NCI-H82 (cell line): ENCODE measurements at places on chromosomes 5 and 9.

GRCh38 chr5:170275376-170275994 lies 22.1 kb downstream of the LCP2 start:
- DNase-seq, result no peak

- no peak for DNase-seq
These were observed 483.3 kb downstream of the DMAC1 start for GRCh38 chr9:7316166-7316795.

GRCh38 chr5:66860199-66860975 lies 264.2 kb downstream of the MAST4 start:
- DNase-seq, result no peak

- no peak for DNase-seq
These were observed 8.5 kb downstream of the OSTF1 start for GRCh38 chr9:75096796-75097195.

DNA sequence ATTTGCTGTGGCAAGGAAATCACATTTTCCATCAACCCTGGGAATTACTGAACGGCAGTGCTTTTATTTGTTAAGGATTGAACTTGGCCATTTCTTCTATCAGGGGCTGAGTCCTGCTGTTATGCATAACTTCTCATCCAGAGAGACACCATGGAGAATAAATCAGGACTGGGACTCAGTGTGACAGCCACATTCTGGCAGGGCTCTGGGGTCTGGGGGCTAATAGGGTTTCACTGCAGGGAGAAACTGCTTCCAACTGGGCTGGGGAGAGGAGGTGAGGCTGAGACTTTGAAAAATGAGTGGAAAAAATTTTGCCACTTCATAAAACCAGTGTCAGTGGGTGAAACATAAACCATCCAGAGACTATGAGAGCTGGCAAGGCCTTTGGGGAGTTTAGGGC lies 95.7 kb upstream of the ALDH1B1 start:
- DNase-seq, result no peak

DNA sequence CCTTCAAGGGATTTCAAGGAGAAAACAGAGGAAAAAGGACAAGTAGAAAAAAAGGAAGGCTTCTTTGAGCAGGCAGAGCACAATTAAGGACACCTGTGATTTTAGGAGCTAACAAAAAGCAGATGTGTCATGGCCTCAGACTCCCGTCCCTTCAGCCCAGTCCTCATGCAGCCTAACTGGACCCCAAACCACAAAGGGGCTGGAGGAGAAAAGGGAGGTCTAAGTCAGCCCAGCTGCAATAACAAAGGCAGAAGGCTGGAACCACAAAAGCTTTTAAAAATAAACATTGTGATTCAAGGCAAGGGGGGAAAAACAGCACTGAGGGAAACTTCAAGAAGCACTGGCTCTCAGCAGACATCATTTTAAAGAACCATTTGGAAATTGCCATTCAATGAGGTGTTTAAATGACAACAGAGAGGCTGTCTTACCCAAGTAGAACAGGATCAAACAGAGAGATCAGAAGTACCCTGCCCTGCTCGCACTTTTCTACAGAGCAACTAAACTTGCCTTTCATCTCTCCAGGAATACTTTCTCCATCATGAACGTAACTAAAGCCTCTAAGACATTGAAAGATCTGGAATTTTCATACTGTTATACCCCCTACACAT lies 89.3 kb downstream of the SEMA5A start:
- DNase-seq, result no peak

DNA sequence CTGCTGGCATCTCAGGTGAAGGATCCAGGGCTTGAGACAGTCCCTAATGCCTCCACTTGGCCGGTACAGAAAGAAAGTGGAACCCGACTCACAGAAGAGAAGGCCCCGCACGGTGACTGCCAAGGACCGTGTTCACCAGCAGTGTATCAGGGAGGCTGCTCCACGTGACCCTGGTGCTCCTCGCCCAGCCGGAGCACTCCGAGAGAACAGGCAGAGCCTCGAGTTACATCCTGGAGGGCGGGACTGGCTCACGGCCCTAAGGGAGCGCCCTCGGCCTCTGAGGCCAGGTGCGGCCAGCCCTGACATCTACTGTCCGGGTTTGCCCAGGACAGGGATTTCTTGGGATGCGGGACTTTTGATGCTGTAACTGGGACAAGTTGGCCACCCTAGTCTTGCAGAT lies 104.0 kb upstream of the SARDH start:
- DNase-seq, result no peak

GRCh38 chr5:52892242-52892878 lies 96.8 kb upstream of the ITGA2 start:
- no peak for DNase-seq

- DNase-seq, result no peak
These were observed 42.5 kb downstream of the KLHL3 start for GRCh38 chr5:137693307-137693950.

DNA sequence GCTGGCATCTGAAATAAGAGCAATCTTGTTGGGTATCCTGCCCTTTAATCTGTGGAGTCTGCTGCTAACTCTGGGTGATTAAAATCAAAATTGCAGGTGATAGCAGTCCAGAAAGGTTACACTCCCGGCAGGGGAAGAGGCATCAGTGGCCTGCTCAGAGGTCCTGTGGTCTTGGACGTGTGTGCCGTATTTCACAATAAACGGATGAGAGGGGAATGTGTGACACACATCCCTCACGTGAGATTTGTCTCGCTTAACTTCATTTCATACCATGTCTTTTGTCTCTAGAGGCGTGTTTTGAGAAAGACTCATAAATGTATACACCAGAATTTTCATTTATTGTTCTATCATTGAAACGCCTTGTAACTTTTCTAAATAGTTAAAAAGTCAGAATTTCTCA lies 36.6 kb downstream of the FAM240B start:
- no peak for DNase-seq

- no peak for DNase-seq
These were observed 87.6 kb downstream of the ANKRD55 start for GRCh38 chr5:56145511-56145910.

DNA sequence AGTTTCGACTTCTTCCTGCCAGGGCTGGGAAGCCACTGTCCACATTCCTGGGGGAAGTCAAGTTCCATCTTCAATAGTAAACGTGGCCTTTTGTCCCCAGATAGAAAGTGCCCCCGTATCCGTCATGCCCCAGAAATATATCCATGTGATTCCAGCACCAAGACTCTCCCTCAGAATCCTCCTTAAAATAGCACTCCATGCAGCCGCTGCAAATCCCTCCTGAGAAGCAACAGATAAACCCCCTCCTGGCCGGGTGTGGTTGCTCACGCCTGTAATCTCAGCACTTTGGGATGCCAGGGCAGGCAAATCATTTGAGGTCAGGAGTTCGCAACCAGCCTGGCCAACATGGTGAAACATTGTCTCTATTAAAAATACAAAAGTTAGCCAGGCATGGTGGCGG lies 126.1 kb downstream of the OLFM1 start:
- no peak for DNase-seq

DNA sequence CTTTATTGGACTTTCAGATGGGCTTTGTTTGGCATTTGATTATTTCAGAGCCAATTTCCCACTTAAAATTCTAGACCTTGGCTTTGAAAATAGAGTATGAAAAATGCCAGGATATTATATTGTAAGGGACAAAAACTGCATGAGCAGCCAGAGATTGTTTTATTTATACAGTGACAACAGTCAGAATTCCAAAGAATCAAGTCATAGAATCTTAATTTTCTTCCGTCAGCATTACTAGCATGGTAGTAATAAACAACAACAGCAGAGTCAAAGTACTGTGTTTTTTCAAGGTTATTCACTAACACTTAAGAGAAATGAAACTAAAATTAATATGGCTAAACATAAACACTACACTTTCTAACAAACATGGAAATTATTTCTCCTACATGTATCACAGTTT lies 52.2 kb downstream of the MLLT3 start:
- no peak for DNase-seq

GRCh38 chr5:81850501-81851357 lies 99.8 kb upstream of the SSBP2 start:
- DNase-seq, result peak; percentile 28

GRCh38 chr5:159286420-159287035 lies 23.4 kb downstream of the UBLCP1 start:
- DNase-seq, result peak; percentile 74

DNA sequence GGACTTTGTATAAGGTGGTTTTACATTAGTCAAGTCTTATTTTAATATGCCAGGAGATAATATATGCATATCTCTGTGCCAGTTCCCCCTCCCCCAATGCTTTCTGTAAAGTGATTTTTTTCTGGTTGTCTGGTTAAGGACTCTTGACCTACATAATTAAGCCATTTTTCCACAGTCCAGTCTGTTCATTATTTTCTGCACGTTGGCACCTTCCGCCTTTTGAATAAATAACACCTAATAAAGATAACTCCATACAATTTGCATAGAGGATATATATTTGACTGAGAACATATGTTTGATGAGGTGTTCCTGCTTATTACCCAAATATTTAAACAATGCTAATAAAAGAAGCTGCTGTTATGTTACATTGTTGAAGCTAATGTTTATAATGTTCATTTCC lies 320.9 kb downstream of the DMAC1 start:
- DNase-seq, result no peak

GRCh38 chr5:68839019-68839552 lies 254.7 kb upstream of the SLC30A5 start:
- DNase-seq, result no peak

DNA sequence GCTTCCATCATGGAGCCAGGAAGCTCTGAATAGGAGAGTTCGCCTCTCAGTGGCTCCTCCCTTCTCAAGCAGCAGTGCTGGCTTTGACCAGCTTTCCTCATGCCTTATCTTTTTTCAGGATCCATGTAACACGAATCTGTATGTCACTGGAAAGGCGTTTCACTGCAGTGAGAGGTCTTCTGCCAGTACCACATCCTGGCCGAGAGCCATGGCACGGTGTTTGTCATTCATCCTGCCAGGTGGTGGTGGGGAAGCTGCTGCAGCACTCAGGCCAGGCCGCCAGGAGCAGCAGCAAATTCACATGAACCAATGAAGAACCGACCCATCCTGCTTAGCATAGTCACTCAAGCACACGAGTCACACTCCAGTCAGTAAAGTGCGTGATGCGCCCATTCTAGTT lies 179.0 kb downstream of the FANCC start:
- DNase-seq, result no peak

GRCh38 chr5:105953616-105954015 lies 1717.1 kb downstream of the EFNA5 start:
- DNase-seq, result no peak

DNA sequence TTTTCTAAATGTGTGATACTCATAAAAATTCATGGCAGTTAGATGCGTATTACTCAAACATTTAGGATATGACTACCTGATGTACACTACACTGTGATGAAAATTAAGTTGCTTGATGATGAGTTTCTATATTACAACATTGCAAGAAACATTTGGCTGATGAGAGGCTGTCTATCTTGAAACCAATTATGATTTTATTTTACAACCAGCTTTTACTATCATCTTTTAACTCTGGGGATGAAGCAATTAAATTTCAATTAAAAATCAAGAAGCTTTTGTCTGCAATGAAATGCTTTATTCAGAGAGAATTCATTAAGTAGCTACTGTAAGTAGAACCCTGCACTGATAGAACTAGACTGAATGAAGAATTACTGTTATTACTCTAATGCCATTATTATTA lies 500.4 kb downstream of the KCTD16 start:
- DNase-seq, result no peak

DNA sequence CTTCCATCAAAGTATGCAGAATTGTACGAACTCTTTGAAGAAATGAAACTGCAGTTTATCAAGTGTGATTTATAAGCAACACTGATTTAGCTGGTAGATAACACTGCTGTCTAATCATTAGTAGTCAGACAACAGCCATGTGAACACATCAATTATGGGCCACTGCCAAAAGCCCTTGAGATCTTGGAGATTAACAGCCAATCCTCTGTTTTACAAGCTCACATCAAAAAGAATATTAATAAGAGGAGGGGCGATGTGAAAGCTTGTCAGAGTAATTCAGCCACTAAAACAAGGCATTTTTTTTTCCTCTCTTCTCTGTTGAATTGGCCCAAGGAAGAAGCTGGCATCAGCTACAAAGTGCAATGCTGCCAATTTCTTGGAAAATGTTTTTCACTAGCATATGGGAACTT lies 28.1 kb downstream of the ZNF608 start:
- peak; percentile 71 for DNase-seq

- no peak for DNase-seq
These were observed 62.8 kb upstream of the KLF9 start for GRCh38 chr9:70477146-70477745.

DNA sequence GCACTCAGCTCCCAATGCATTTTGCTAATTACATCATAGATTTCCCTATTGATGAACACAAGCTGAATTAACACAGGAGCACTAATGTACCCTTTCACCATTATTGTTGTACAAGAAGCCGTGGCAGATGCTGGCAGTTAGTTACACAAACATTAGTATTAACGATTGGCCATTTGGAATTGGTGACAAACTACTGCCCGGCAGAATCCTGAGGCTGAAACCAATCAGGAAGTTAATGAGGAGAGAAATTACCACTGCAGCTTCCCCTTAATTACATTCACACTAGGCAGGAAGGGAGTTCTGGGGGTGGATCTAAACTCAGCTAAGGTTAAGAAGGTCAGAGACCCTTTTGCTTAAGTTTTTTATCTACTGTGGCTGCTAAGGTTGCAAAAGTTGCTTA lies 9.6 kb upstream of the DMRT3 start:
- no peak for DNase-seq

DNA sequence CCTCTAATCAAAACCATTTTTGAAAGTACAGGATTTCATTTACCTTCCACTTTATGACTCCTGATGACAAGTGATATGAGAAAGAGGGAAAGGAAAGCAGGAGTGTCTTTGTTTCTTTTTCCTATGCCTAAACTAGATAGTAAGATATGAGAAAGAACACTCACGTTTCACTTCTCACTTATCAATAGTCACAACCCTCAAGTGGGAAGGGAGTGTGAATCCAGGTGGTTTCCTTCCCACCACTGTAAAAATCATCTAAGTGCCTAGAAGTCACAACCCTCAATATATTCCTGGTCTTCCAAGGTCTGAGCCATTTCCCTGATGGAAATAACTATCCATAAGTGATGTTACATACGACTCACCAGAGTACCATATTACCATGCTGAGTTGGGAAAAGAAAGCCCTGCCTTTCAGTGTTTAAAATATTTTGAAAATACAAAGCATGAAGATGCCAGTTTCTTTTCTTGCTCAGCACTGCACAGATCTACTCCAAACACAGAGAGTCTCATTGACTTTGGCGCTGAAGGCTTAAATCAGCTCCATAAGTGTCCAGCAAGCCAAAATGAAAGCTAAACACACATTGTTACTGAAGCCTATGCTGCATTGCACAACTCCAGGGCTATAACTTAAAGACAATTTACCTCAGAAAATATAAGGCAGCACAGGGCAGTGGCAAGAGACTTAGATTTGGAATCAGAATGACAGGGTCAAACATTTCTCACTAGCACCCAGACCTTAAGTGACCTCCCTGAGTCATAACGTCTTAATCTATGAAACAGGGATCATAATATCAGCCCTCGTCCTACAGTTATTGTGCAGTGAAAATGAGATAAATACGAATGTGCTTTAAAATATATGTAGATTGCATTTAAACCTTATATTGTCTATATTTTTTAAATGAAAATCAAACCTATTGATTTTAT lies 301.2 kb downstream of the KIAA0825 start:
- no peak for DNase-seq

- DNase-seq, result no peak
These were observed 71.0 kb upstream of the HMHB1 start for GRCh38 chr5:143740956-143741355.

- no peak for DNase-seq
These were observed 22.7 kb upstream of the UNC5A start for GRCh38 chr5:176787676-176788075.
